ENCODE measurements at places on chromosomes 11 and 22.

DNA sequence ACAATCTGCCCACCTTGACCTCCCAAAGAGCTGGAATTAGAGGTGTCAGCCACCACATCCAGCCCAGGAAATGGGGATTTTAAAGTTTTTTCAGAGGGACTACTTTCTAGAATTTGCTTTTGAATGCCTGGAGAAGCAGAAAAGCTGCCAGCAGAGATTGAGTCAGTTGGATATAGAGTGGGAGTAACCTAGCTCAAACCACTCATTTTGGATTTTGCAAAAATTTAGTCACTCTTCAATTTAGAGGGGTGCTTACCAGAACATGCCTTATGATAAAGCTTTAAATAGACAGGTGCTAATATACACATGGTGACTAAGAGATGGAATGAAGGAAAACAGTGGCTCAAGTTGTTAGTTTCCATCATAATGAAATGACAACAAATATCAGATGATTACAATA lies 26.5 kb upstream of the PSMA1 start:
- DNase-seq, result no peak

DNA sequence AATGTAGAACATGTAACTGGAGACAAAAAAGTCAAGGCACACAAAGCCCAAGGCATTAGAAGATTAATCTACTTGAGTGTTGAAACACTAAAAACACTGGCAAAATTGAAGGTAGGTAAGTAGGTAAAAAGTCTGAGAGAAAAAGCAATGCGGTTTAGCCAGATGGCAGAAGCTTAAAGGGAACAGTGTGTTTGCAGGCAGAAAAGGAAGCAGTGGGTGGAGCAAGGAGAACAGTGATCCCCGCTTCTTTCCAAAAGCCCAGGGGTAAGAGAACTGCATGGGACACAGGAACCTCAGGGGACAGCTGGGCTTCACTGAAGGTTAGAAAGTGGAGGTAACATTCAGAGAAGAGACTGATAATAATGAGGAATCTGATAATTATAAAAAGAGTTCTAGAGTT lies 16.0 kb downstream of the MRE11 start:
- no peak for DNase-seq

DNA sequence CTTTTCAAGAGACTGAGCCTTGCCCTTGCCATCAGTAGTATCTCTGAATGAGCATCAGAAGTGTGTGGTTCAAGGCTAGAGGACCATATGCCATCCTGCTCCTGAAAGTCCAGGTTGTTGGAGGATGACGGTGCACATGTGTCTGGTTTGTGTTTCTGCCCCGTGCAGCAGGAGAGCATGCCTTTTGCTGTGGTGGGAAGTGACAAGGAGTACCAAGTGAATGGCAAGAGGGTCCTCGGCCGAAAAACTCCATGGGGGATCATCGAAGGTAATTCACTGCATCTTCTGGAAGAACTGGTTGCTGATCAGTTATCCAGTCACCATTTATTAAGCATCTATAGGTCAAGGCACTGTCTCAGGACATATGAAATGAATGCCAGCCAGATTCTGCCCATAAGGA lies 6.1 kb upstream of the WBP2NL start:
- no peak for DNase-seq

- no peak for DNase-seq
Measured at GRCh38 chr11:62600367-62601121, 1.1 kb downstream of the MTA2 start.

DNA sequence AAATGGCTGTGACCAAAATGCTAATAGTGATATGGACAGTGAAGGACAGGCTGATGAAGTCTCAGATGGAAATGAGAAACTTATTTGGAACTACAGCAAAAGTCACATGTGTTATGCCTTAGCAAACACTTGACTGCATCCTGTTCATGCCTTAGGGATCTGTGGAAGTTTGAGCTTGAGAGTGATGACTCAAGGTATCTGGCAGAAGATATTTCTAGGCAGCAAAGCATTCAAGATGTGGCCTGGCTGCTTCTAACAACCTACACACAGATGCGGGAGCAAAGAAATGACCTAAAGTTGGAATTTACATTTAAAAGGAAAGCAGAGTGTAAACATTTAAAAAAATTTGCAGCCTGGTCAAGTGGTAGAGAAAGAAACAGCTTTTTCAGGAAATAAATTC lies 28.1 kb upstream of the CD81 start:
- no peak for DNase-seq

DNA sequence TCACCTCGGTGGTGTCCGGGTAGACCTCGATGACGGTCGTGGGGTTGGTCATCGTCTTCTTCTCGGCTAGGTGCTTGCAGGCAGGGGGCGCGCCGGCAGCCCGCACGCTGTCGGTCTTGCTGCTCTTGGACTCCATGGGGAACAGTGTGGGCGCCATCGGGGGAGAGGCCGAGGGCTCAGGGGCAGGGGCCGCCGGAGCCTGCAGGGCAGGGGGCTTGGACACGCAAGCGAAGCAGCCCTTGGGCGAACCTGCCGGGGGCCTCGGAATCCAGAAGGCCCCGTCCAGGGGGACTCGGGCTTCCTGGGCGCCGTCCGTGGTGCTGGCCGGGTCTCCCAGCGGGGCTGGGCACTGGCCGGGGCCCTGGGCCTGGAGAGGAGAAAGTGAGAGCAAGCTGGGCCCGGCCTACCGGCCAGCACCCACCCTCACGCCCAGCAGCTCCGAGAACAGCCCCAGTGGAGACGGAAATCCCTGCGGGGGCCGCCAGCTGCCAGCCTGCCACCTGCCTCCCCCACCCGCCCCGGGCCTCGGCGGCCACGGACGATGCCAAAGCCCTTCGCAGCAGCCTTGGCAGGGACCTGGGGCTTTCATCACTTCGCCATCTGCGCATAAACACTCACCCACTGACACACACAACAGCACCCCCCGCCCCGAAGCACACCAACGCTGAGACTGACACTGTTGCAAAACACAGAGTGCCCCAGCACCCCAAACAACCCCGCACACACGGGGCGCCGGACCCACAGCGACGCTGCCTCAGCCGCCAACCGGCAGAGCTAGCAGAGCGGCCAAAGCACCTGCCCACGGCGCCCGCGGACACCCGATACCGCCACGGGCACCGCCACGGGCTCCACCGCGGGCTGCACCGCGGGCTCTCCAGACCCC lies 2.4 kb downstream of the IFITM10 start:
- DNase-seq, result no peak

DNA sequence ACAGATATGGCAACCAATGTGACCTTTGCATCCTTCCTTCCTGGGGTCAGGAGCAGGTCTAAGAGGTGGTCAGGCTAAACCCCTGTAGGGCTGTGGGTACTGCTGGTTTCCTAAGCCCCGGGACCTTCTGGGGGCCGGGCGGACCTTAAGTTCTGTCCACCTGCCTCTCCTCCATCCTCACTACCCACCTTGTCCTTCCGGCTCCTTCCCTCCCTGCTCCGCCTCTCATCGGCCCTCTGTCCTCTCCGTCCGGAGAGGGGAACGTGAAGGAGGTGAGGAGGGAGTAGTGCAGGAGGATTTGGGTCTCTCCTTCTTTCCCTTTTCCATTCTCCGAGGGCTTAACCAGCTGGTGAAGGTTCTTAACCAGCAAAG lies 28.3 kb upstream of the PARVB start:
- DNase-seq, result no peak

- no peak for DNase-seq
Measured at GRCh38 chr11:130403967-130404366, 24.4 kb downstream of the ADAMTS8 start.

DNA sequence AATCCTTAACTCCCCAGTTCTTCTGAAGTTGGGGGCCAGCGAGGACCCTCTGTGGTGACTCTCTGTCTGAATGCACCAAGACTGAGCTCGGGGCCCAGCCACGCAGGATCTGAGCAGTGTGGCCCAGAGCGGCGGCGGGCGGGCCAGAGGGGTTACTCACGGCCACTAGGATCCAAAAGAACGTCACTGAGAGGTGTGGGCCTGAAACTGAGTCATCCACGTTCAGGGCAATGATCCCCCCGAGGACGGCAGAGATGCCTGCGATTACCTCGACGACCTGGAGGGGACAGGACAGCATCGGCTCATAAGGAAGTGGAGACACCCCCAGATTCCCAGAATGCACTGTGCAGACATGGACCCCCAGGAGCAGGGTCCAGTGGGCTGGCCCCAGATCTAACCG lies 11.2 kb downstream of the MLC1 start:
- DNase-seq, result no peak

GRCh38 chr11:103844327-103845215 lies 191.9 kb upstream of the DDI1 start:
- DNase-seq, result no peak

- no peak for DNase-seq
Measured at GRCh38 chr22:17700778-17701177, 62.2 kb downstream of the BCL2L13 start.
